ENCODE measurements at places on chromosomes 3 and 15.

- DNase-seq, result no peak
Observed at GRCh38 chr3:23508464-23508863, 297.3 kb upstream of the UBE2E1 start.

GRCh38 chr15:63449731-63450130 is 54.7 kb upstream of the USP3 start:
- DNase-seq, result no peak

DNA sequence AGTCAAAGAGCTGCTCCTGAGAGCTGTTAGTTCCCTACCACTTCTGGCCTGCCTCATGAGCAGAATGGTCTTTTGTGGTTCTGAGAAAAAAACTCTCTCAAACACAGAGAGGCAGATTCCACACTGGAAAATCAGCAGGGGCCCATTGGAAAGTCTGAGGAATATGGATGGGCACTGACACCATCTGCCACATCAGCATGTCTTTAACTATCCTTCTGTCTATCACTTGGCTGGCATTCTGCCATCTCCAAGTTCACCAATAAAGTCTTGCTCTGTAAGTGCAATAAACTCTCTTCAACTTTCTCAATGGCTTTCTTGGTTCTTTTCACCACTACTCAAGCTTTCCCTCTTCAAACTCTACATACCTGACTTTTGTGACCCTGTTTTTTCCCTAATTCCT is 101.3 kb upstream of the GALNT15 start:
- DNase-seq, result no peak

DNA sequence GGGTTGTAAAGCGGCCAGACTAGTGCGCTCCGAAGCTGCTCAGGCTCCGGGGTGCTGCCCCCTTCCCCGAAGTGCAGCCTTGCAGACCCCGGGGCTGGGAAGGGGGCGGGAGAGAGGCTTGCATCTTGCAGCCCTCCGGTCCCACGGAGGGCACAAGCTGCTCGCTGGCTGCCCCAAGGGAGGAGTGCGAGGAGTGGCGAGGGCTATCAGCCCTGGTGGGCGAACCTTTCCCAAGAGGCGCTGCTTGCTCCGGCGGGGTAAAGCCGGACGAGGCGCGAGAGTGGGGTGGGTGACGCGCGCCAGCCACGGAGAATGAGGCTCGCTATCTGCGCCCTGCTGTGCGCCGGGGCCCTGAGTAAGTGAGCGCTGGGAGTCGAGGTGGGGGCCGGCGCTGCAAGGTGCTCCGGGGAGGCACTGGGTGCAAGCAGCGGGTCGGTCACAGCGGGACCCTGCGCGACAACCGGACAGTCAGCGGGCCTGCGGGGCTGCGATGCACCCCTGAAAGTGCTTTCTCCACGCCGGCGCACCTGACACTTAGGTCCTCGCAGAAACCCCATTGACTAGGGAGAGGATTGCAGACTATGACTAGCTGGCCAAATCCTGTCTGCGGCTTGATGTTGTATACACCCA is 12.7 kb upstream of the TOPBP1 start:
- no peak for DNase-seq

DNA sequence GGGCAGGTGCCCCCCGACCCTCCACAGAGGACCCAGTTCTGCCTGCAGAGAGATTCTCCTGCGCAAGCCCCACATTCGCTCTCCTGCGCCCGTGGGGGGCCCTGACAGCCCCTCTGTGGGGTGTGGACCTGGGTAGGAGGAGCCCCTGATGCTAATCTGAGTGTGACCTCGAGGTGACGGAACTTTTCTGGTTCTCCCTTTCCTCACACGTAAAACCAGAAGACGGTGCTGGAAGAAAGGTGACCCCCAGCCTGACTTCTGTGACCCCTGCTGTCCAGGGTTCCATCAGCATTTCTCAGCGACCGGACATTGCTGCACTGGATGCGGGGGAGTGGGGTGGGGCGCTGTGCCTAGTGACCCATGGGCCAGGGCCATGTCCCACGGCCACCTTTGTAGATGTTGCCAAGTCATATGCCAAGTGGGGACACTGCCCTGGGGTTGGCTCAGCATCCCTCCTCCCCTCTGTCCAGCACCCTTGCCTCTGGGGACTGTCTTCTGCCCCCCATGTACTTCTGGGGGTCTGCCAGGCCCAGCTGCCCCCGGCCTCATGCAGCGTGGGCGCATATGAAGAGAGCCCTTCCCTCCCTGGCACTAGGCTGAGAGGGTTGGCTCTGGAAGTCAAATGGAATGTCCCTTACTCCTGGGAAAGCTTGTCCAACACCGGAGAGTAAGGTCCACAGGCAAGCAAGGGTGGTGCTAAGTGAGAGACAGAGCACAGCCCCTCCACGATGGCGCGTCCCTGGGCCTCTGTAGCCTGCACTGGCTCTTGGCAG is 129.1 kb upstream of the MEF2A start:
- DNase-seq, result no peak

- DNase-seq, result peak; percentile 54
Observed at GRCh38 chr15:56821721-56822425, 88.6 kb upstream of the ZNF280D start.

DNA sequence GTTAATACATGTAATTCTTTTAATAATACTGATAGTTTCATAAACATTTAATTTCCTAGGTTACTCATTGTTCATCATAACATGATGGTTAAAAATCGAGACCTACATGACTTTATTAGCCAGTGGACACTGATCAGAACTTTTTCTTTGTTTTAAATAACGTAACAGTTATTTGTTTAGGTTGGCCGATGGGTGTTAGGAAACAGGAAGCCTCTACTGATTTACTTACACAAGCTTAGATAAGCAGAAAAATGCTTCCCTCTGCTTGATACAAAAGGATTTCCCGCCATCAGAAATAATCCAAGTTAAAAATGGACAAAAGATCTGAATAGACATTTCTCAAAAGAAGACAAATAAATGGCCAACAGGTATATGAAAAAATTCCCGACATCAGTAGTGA is 16.6 kb upstream of the APH1B start:
- DNase-seq, result no peak

GRCh38 chr3:114404590-114404989 is 110.8 kb downstream of the TIGIT start:
- DNase-seq, result no peak

- no peak for DNase-seq
Observed at GRCh38 chr3:127108796-127109195, 84.1 kb upstream of the PRR23E start.

DNA sequence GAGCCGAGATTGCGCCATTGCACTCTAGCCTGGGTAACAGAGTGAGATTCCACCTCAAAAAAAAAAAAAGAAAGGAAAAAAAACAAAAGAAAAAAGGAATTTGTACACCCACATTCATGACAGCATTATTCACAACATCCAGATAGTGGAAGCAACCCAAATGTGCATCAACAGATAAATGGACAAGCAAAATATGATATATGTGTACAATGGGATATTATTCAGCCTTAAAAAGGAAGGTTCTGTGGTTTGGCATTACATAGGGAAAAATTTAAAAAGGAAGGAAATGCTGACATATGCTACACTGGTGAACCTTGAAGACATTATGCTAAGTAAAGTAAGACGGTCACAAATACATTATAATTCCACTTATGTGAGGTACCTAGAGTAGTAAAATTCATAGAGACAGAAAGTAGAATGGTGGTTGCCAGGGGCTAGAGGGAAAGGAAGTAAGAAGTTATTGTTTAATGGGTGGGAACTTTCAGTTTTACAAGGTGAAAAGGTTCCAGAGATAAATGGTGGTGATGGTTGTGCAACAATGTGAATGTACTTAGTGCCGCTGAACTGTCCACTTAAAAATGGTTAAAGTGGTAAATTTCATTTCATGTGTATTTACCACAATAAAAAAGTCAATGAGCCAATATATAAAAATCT is 118.5 kb downstream of the MYLK start:
- DNase-seq, result no peak

GRCh38 chr15:91068436-91068835 is 31.6 kb upstream of the SV2B start:
- no peak for DNase-seq

GRCh38 chr3:69079269-69080159 is 651 bp downstream of the UBA3 start:
- peak; percentile 3 for DNase-seq

GRCh38 chr3:191952609-191953008 is 491.6 kb downstream of the PYDC2 start:
- DNase-seq, result no peak

DNA sequence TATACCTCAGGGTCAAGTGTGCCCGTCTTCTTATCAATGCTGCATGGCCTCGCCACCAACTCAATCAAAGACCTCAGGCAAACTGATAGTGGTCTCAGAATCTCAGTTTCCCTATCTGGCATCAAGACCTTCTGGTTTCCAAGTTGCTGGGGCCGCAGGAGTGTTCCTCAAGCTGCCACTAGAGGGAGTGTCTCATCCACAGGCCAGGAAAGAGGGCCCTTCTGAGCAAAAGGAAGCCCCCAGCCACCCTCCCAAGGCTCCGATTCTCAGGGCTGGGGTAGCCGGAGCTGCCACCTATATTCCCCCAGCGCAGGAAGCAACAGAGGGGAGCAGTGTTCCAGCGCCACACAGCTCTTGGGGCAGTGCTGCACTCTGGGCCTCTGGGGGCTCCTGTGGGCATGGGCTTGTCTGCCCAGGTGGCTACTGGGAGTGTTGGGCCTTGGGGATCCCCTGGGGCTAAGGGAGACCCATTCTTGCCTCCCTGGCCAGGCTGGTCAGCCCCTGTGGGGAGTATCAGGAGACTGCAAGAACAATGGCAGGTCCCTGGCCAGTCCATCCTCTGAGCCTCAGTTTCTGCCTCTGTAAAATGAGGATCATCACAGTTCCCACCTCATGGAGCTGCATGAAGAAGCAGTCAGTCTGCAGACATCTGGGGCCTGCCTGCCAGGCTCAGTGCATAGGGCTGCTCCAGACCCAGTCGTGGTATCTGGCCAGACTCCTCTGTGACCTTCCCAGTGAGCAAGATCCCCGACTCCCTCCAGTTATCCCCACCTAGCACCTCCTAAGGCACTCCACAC is 23.4 kb upstream of the SEC13 start:
- DNase-seq, result peak; percentile 44

DNA sequence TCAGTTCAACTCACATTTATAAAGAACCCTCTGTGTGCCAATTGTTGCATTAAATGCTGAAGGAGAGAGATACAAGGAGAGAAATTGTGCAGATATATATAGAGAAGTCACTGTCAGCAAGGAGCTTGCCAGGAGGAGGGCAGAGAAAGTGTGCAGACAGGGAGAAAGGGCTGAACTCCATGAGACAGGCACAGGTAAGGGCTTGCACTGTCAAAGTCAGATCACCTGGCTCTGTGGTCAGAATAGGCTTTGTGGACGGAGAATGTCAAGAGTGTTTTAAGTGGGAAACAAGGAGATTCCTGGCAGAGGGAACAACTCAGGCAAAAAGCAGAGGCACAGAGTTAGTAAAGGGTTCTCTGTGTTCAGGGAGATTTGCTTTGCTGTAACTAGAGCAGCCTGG is 303.0 kb upstream of the TPRG1 start:
- no peak for DNase-seq

DNA sequence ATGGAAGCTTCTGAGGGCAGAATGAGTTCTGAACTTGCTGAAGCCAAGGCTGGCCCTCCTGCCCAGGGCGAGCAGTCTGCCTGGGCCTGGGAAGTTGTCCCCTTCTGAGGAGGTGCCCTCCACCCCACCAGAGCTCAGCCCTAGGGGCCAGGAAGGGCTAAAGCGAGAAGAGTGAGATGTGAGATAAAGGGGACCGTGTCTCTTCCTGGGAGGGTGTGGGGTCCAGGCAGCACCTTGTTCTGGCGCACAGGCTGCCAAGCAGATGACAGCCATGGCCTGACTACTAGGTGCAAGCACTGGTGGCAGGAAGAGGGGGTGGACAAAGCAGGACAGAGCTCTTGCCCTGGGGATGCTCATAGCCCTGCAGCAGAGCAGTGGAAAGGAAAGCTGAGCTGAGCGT is 3.7 kb downstream of the PAK6 start:
- no peak for DNase-seq

- no peak for DNase-seq
Observed at GRCh38 chr3:64548200-64548889, 139.5 kb downstream of the ADAMTS9 start.

DNA sequence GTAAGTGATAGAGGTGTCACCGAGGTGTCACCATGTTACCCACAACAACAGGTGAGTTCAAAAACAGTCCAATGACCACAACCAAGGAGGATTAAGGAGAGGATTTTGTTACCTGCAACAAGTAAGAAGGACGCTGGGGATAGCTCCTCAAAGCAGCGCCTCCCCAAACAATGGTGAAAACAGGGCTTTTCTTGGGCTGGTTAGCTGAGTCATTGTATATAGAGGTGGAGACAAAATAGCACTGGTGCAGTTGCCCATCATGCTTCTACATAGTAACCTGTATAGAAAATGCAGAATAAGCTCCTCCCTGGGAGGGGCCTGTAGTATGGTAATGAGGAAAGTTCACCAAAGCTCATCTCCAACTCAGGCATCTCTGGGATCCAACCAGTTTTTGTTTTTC is 116.9 kb upstream of the EIF1B start:
- no peak for DNase-seq

DNA sequence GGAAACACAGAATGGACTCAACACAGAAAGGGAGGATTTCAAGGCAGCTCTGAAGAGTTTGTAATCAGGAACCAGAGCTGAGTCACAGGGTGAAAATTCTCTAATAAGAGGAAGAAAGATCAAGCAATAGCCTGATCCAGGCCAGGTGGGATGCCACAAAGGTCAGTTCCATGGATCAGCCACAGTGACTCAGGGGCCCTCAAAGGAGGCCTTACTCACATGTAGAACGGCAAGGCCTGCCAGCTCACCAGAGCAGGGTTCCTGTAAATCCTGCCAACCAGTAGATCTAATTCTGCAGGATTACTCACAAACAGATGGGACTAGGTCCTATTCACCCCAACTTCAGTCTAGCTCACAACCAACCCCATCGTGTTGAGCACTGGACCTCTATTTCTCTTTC is 78.3 kb upstream of the PPP2R3A start:
- DNase-seq, result no peak

DNA sequence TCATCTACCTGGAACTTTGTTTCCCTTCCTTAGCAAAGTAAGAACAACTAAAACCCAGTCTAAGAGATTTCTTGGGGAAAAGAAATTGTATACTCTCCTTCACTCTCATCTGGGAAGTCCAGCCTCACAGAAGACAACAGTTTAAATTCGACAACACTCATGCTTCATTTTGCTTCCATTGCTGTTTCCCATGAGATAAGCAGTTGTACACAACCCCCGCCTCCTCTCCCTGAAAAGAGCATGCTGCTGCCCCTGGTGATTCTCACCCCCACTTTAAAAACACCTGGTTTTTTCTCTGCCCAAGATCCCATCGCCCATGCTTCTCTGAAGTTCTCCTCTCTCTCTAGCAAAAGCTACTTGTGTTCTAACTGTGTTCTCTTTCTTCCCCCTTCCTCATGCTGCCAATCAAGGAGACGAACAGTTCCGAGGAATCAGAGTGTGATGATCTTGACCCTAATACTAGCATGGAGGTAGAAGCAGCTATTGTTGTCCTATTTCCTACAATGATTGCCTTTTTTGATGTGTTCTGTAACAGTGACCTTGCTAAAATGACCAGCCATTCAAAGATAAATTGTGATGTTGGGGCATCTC is 51.1 kb upstream of the UMPS start:
- no peak for DNase-seq

DNA sequence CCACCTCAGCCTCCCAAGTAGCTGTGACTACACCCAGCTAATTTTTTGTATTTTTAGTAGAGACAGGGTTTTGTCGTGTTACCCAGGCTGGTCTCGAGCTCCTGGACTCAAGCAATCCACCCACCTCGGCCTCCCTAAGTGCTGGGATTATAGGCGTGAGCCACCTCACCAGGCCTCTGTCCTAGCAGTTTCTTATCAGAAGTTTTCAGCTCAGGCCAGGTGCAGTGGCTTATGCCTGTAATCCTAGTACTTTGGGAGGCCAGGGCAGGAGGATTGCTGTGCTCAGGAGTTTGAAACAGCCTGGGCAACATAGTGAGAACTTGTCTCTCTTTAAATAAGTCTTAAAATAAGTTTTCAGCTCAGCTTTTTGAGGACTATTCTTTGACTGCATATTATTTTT is 48.4 kb downstream of the SGO1 start:
- no peak for DNase-seq
